ENCODE measurements at places on chromosomes 5 and 9.

- DNase-seq = no peak
Measured at GRCh38 chr9:117325831-117326230, 89.0 kb downstream of the ASTN2 start.

DNA sequence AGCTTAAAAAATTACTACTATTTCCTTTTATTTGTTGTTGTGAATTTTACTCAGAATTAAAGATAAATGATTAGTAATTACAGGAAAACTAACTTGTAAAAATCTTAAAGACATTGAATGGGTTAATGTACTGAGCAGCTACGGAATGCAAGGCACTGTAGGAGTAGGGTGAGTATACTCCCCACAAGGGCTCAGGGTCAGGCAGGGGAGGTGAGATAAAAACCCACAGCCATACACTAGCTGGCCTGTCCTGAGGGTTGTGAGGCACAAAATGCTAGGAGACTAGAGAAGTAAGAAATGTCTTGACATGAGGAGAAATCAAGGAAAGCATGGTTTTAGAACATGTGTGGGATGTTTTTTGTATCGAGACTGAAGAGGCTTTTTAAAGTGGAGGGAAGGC is 13.4 kb downstream of the ZBED3 start:
- DNase-seq = no peak

DNA sequence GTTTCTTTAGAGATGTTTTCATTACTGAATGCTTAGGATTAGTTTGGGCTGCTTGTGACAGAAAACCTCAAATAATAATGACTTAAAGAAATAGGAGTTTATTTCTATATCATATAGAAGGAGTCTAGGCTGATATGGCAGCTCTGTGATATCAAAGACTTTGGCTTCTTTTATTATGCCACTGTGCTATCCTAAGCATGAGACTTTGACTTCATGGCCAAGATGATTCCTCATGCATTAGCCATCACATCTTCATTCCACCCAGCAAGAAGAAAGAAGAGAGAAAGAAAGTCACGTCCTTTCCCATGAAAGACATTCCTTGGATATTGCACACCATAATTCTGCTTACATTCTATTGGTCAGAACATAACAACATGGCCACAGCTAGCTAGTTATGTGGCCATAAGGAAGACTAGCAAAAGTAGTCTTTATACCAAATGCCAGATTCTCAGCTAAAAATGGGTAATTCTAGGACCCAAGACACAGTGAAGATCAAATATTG is 76.2 kb downstream of the DAPK1 start:
- no peak for DNase-seq

GRCh38 chr9:109707355-109707754 is 72.6 kb upstream of the PALM2AKAP2 start:
- DNase-seq = no peak

GRCh38 chr5:179406031-179406961 is 61.0 kb upstream of the ADAMTS2 start:
- no peak for DNase-seq

GRCh38 chr5:146828385-146828784 is 50.2 kb downstream of the PPP2R2B start:
- DNase-seq = no peak

DNA sequence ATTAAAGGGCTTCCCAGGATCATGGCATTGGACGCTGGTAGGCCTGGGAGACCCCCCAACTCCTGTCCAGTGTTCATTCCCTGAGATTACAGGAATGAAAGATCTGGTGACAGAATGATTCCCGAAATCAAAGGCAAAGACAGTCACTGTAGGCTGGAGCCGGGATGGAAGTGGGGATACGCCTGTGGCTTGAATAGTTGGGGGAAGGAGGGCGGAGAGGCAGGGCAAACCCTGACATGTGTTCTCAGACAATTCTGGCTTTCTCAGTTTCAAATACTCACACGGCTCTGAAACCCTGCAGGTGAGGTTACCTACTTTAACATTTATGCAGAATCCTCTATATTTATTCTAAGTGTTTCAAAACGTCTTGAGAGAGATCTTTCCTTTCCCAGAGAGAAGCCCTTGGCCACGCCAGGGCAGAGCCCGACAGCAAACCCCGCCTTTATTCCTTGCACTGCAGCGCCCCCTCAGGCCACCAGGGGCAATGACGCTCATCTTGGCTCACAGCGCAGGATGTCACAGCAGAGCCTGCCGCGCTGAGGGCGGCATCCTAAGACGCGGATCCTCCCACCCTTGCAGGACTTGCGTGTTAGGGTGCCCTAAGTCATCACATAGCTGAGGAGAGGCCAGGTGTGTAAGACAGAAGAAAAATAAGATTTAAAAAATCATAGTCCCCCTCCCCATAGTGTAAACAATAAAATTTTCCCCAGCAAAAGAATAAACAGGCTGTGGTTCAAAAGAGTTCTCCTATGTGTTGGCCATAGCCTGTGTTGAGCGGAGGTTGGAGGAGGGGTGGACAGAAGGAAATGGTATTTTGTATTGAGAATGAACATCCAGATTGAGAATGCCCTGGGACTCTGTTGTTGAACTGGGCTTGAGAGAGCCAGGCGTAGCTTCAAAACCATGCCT is 284.5 kb downstream of the NTRK2 start:
- peak; percentile 95 for DNase-seq

DNA sequence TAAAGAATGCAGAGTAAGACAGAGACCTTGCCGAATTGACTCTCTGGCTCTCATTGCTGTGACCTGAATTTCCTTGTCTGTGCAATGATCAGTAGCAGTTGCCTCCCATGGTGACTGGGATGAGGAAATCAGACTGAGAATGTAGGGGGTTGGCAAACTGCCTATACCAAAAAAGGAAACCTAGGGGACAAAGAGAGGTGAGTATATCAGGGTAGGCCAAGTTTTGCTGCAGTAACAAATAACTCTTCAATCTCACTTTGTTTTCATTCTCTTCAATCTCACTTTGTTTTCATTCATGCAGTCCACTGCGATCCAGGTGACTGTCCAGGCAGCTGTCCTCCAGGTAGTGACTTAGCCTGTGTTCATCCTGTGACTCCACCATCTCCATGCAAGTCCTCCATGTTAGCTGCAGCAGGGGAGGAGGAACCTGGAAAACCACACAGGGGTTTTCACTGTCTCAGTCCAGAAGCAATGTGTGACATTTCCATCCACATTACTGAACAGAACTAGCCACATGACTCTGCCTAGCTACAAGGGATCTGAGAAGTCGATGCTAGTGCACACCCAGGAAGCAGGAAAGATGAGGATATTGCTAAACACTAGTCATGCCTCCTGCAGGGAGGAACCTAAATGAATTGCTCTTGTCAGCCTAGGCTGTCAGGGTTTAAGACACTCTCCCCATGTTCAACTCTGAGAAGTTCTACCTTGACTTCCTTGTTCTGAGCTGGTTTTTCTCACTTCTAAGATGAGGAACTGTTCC is 26.0 kb downstream of the TMEM174 start:
- DNase-seq = no peak

DNA sequence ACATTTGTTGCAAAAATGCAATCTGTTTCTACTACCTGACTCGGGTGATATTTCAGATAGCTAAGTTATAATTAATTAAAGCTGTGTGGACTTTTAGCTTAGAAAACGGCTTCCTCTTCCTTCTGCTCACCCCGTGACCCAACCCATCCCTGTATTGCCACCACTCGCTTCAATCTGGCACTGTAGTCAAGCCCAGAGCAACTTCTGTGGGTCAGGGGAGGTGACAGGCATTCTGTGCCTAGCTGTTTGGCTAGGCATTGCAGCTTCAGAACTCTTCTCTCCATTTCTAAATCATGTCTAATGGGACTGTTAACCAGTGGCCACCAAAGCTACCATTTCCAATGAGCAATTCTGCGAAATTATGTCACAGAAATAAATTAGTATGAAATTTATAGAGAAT is 179.7 kb upstream of the TLX3 start:
- DNase-seq = no peak

DNA sequence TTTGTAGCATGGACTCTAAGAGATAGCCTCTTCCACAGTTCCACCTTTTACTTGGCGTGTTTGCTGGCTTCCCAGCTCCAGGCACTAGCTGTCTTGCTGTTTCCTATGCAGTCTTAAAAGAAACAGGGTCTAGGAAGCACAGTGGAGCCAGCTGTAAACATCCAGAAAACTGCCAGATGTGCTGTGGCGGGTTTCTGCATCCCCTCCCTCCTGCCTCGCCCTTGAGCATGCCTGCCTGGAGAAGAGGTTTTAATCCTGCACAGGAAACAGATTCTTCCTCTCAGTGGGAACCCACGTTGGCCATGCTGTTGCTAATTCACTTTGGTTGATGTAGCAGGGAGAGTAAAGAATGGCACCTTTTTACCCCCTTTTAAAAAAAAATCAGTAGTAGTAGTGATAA is 121.3 kb downstream of the RPS23 start:
- DNase-seq = no peak

GRCh38 chr9:114694719-114695269 is 12.8 kb upstream of the TEX48 start:
- DNase-seq = no peak

DNA sequence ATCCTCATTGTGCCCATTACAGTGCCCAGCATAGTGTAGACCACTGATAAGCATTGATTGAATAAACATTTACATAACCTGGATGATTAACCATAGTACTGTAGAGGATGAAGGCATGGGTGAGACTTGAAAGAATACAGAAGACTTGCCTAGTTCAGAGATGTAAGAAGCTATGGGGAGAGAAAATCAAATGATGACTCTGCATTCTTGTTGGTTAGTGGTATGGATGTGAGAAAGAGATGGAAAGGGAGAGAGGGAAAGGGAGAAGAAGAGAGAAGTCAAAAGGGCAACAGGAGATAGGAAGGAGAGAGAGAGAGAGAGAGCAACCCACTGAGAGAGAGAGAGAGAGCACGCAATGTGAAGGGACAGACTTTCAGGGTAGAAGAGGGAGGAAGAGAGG is 26.8 kb downstream of the YIPF5 start:
- DNase-seq = no peak

All from posterior cingulate gyrus (tissue), 11 donors.